ENCODE measurements at places on chromosomes 7 and 10.
A peak's percentile ranks its signal among the peaks of the same experiment; 100 is the strongest.

GRCh38 chr7:151806204-151806603, 70.7 kb downstream of the PRKAG2 start:
- DNase-seq = no peak

GRCh38 chr10:29658984-29659965, 24.5 kb upstream of the SVIL start:
- peak; percentile 93 for DNase-seq

DNA sequence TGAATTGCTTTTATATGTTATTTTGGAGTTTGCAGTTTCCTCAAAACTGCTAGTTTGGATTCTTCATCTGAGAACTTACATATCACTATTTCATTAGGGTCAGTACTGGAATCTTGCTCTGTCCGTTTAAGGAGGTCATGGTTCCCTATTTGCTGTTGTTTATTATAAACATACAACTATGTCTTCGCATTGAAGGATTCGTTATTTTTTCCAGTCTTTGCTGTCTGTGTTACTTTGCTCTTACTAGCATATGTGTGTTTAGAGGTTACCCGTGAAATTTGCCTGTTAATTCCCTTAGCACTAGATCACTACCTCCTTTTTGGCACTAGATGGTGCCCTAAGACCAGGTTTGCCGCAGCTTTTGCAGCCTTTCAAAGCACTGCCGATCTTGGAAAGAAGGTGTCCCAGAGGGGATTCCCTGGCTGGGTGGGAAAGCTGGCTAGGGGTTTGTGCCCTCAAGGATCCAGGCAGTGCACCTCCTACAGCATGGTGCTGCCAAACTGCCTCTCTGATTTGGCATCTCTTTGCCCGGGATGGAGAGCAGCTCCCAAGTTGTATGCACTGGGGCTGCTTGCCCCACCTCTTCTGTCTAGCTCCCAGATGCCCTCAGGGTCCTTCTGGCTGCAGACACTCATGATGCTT, 103.1 kb upstream of the APBB1IP start:
- peak; percentile 45 for DNase-seq

GRCh38 chr10:106680061-106680460, 484.4 kb downstream of the SORCS1 start:
- DNase-seq = no peak

GRCh38 chr10:128068398-128069285, 57.6 kb downstream of the MKI67 start:
- no peak for DNase-seq

DNA sequence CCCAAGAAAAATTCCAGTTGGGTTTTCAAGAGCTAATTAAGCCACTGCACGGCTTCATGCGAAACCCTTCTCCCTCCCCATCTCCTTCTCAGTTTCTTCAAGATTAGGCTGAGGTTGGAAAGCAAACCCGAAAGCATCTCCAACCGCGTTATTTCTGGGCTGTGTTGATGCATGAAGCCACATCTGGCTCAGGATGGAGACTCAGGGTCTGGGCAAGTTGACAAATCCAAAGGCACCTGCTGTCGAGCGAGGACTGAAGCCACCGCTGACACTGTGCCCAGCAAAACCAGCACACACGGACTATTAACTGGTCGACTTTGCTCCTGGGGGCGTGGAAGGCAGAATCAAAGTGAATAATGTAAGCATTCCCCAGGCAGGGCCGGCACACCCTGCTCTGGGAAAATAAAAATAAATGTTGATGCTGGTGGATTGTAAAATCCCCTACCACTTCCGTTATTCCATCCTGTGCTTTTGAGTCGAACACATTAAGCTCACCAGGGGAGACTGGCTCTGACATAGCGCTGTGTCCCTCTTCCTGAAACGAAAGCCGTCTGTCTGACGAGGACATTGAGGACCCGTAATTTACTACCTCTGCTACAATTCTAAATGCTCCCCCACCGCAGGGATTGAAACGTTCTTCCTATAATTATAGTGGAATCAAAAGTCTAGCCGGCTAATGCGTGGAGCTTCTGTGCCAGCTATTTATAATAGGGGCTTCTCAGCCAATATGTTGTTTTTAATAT, 269.8 kb downstream of the ADARB2 start:
- DNase-seq = no peak

DNA sequence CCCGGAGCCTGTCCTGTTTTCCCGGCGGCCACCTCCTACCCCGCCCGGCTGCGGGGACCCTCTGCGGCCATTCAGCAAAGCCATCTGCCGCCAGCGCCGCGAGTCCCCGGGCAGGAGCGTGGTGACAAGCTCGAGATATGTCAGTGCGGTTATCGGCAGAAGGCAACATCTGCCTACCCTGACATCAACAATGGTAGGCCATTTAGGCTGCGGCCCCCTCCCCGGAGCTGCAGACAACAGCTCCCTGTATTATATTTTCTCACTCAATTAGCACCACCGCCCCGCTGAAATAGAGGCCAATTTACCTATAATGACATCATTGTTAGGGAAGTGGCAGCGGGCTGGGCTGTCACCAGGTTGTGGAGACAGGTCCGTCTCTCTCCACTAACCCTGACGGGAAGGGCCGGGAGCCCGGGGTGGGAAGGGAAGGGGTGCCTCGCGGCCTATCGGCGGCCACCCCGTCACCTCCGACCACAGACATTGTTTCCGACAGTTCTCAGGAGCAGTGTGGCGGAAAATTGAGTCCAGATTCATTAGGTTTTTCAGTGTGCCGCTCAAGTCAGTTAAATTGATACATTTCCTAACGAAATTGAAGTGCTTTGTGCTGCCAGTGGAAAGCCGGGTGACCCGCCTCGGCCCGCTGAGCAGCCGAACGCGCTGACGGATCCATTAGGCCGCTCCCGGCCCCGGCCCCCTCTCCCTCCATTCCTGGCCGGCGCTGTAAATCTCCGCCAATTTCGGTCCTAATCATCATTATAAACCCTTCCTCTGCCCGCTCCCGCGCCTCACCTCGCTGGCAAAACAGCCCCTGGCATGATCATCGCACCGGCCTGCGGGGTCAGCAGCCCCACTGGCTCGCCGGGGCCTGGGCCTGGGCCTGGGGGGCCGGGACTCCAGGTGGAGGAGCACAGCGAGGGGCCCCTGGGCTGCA, 43.0 kb downstream of the UNCX start:
- DNase-seq = no peak

- no peak for DNase-seq
Measured at GRCh38 chr7:93006480-93007095, 111.2 kb downstream of the SAMD9 start.

- no peak for DNase-seq
Measured at GRCh38 chr7:130708001-130708400, 21.7 kb upstream of the TSGA13 start.

GRCh38 chr7:138254444-138254843, 178.2 kb downstream of the AKR1D1 start:
- no peak for DNase-seq

GRCh38 chr7:105493196-105493922, 28.7 kb downstream of the PUS7 start:
- DNase-seq = no peak

- DNase-seq = no peak
Measured at GRCh38 chr10:33655921-33656320, 321.5 kb upstream of the NRP1 start.

DNA sequence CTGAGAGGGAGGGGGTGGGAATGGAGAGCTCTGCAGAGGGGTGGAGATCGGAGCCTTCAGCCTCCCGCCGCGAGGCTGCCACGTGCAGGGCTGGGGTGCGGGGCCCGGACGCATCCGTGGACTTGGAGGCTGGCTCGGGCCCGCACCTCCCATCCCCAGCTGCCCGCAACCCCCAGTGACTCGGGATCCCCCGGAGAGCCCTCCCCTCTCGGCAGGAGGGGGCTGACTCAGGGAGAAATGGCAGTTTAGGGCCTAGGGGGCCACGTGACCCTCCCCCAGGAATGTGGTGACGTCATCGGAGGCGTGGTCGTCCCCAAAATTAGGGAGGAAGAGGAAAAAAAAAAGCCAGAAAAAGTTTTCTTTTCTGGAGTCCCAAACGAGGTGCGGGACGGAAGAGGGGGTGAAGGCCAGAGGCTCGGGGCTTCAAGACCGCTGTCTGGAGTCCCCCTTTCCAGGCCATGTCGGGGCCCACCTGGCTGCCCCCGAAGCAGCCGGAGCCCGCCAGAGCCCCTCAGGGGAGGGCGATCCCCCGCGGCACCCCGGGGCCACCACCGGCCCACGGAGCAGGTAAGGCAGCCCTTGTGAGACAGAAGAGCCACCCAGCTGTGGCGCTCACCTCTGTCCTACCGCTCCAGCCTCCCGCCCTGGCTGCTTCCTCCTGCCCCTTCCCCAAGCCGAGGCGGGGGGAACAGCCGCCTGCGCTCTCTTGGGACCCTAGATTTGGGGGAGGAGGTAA, at the start of gene TRIP6:
TRIP6 (plus strand) TSS at position 348 of the 736 bp plus-strand sequence; CDS start at position 459, 111 bp downstream.
- DNase-seq = peak; percentile 15

- DNase-seq = peak; percentile 56
Measured at GRCh38 chr10:109956454-109957091, 33.3 kb upstream of the XPNPEP1 start.

DNA sequence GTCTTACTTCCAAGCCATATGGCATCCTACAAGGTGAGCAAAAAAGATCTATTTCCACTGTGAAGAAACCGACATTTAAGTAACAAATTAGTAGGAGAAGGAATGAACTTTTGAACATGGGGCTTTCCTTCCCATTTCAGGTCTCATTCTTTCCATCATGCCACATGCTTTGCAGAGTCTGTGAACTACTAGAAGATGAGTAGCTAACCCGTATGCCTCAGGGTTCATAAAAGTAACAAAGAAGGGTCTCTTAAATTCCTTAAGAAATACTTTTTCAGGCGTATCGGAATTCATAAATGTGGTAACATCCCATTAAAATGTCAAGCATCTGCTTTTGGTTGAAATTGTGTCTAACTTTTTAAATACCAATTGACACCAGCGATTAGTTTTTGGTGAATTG, 81.3 kb upstream of the TNS3 start:
- DNase-seq = no peak

- no peak for DNase-seq
Measured at GRCh38 chr7:47327346-47327697, 254.6 kb downstream of the TNS3 start.

GRCh38 chr7:65722361-65722792, 150.5 kb upstream of the VKORC1L1 start:
- DNase-seq = peak; percentile 51

DNA sequence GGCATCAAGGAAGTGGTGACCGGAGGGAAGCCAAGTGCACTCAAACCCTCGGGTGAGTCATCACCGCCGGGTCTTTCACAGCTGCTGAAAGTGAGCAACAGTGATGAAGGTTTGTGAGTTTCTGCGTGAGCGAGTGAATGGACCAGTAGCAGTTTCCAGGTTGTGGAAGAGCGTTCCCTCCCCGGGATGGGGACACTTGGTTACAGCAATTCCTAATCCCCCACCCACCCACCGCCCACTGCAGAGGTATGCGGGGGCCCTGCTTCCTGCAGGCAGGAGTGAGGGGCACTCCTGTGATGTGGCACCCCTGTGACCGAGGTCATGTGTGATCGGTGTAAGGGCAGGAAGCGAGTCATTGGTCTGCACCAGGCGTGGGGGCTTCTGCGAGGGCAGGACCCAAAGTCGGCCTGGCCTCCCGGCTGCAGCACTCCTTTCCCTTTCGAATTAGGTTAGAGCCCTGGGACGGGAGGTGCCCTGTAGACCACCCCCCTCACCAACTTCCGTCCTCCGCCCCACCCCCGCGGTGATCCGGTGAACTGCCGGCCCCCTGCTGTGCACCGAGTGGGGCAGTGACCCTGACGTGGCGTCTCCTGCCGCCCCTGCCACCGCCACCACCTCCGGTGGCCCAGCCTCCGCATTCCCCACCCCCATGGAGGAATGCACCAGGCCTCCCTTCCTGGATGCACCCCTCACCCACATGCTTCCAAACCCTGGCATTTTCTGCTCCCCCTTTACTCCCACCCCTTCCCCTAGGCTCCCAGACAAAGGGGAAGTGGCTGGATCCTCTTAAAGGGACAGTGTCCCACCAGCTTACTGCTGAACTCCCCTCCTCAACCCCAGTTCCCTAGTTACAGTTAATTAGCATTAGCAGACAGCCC, 10.9 kb downstream of the LIMK1 start:
- DNase-seq = peak; percentile 20

- DNase-seq = no peak
Measured at GRCh38 chr10:131532291-131532690, 220.8 kb upstream of the TCERG1L start.

DNA sequence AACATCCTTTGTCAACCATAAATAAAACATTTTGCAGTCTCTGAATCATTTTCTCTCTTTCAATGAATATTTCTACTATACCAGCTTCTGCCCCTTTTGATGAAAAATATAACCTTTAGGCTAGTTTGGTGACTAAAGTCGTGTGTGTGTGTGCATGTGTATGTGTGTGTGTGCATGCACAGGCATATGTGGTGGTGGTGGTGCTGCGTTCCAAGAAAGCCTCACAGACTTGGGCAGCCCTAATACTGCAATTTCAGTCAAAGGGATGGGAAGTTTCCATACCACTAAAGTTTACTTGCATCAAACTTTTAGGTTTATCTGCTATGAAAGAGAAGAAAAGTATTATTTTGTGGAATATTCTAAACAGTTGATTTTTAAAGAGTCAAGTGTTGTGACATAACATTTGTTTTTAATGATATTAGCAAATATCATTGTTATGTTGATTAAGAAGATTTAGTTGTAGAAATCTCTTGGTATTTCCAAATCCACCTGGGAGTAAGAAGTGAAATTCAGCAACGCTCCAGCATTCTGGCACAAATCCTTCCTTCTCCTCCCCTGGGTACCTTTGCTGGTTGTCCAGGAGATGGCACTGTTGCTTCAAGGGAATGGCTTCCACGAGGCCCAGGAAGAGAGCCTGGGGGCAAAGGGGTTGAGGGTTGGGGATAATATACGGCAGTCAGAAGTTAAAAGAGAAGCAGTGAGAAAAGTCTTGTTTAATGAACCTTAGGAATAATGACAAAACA, 41.5 kb downstream of the ASB4 start:
- DNase-seq = no peak

DNA sequence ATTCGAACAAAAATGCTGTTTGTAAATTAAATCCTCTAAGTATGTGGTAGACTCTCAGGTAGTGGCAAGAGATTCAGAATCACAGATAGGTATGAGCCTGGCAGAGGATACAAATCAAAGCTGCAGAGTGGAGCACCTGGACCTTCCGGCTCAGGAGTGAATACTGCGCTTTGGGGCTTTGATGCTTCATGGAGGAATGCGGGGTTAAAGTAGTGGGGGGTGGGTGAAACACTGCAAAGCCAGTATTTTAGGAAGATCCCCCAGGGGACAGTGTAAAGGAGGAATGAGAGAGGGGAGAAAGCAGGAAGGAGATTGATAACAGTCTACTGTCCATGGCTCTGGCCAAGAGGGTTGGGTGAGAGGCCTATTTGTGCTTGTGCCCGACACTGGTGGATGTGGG, 43.2 kb downstream of the CREB5 start:
- no peak for DNase-seq
